Activated CD8-positive, alpha-beta memory T cell treated with anti-CD3 and anti-CD28 coated beads, Interleukin-2, amount 10 ng/mL, durations not matched to agents 7 days and 5 days (primary cell): ENCODE measurements at places on chromosomes 11 and 22. TPM values are rescaled to one million over a fixed set of nuclear protein-coding genes. Genes with fewer than 3 reads are reported as not detected.

- DNase-seq = no peak
These were observed 13.2 kb downstream of the CCND1 start for GRCh38 chr11:69654001-69654659.

GRCh38 chr22:43743929-43744643 is 68.0 kb downstream of the EFCAB6 start:
- no peak for DNase-seq

MS4A12 gene
- not detected for total RNA-seq

GRCh38 chr11:119047205-119047604 is 9.8 kb downstream of the HYOU1 start:
- no peak for DNase-seq

DNA sequence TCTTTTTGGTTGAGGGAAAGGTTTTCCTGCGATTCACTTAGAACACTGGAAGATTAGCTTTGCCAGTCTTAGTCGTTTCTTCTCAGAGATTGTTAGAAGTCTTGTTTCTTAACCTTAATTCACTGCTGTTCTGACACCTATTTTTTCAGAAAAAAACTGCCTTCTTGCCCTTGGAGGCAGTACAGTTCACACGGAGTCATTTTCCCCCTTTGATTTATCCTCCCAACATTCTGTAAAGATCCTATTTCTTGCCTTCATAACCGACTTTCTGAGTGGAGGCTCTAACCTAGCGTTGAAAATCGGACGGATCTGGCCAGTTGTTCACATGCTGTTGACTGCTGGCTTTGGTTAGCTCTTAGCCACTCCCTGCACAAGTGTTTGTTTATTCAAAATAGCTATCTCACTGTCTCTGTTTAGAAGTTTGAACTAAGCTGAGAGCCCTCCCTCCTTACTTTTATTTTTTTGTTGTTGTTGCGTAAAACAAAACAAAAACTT is 737 bp downstream of the BCL2L13 start:
- peak; percentile 51 for DNase-seq

IGLL1 gene
- total RNA-seq = 0.42 TPM

- DNase-seq = no peak
These were observed 68.1 kb upstream of the SLC22A12 start for GRCh38 chr11:64522843-64523380.

DNA sequence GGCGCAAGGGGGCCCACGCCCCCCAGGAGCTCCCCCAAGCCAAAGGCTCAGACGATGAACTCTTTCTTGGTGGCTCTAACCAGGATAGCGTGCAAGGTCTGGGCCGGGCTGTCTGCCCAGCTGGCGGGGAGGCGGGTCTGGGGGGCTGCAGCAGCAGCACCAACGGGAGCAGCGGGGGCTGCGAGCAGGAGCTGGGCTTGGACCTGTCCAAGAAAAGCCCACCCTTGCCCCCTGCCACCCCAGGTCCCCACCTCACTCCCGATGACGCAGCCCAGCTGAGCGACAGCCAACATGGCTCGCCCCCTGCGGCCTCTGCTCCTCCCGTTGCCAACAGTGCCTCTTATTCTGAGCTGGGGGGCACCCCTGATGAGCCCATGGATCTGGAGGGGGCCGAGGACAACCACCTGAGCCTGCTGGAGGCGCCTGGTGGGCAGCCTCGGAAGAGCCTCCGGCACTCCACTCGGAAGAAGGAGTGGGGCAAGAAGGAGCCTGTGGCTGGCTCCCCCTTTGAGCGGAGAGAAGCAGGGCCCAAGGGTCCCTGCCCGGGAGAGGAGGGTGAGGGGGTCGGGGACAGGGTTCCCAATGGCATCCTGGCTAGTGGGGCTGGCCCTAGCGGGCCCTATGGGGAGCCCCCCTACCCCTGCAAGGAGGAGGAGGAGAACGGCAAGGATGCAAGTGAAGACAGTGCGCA is 21.6 kb upstream of the TMEM191C start:
- peak; percentile 22 for DNase-seq

GRCh38 chr11:42545954-42546353 is 765.8 kb upstream of the API5 start:
- no peak for DNase-seq
